ENCODE measurements at places on chromosomes 12 and 14.

GRCh38 chr12:83767723-83768122 lies 1081.0 kb downstream of the TMTC2 start:
- H3K36me3 ChIP-seq, result no peaks in the 10 kb centered on the region
- H3K27me3 ChIP-seq, result no peaks in the 10 kb centered on the region
- DNase-seq, result no peak
- no peaks in the 10 kb centered on the region for H3K4me1 ChIP-seq

DNA sequence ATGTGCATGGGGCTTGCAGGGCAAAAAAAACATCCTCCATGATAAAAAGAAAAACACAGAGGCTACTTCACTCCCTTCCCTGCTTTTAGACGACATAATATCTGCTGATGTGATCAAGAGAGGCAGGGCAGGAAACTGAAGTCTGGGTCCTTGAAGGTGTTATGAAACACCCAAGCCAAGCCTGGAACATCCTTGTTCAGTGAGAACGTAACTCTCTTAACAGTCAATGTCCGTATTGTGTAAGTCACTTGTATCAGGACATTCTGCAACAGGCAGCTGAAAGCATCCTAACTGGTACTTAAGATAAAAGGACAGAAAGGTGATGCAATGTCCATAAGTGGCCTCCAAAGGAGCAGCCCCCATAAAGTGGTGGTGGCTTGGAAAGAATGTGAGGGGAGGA lies 20.0 kb downstream of the KCNK10 start:
- no peak overlapping the region for H3K4me3 ChIP-seq
- H3K36me3 ChIP-seq, result no peaks in the 10 kb centered on the region
- no peaks in the 10 kb centered on the region for H3K27me3 ChIP-seq
- H3K27ac ChIP-seq, result no peak overlapping the region
- no peak for DNase-seq

- H3K4me3 ChIP-seq, result no peak overlapping the region
- DNase-seq, result no peak
- no peaks in the 10 kb centered on the region for H3K4me1 ChIP-seq
- H3K36me3 ChIP-seq, result no peaks in the 10 kb centered on the region
- H3K27me3 ChIP-seq, result no peaks in the 10 kb centered on the region
Measured at GRCh38 chr14:93733631-93734030, 54.7 kb downstream of the PRIMA1 start.

GRCh38 chr12:45688183-45688582 lies 41.3 kb upstream of the ARID2 start:
- DNase-seq, result no peak
- peaks cover 6% of the 10 kb centered on the region for H3K4me1 ChIP-seq
- no peak overlapping the region for H3K4me3 ChIP-seq
- H3K36me3 ChIP-seq, result no peaks in the 10 kb centered on the region
- no peak overlapping the region for H3K27ac ChIP-seq

DNA sequence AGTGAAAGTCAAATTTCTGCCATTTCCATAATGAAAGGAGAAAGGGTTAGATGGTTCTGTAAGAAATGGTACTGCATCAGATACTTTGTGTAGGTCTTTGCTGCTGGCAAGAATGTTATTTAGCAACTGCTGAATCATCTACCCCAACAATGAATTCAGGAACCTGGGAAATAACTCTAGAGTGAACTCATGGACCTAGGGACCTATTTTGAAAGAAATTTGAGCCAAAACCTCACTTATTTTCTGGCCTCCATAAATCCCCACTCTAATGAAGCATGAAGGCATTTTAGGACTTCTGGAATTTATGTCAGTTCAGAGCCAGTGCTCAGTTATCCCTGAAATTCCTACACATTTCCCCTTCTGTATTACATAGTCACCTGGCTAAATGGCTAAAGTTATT lies 50.9 kb upstream of the CPNE8 start:
- DNase-seq, result no peak
- H3K27ac ChIP-seq, result no peak overlapping the region
- H3K27me3 ChIP-seq, result no peaks in the 10 kb centered on the region

DNA sequence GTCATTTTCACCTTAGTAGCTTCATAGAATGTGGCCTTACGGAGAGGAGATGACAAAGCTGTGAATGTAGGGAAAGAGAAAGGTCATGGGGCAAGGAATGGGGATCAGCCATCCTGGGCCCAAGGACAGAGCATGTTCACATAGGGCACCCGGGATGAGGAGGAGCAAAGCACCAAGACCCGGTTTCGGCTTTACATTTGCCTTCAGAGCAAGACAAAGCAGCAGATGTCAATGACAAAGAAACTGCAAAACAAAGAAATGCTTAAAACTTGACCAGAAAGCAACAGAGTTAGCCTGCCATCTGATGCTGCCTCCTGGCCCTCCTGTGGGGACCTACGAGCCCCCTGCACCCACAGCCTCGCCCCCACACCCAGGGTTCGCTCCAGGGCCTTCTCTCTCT lies 249.2 kb downstream of the SLC41A2 start:
- peaks cover 10% of the 10 kb centered on the region for H3K4me1 ChIP-seq
- no peak overlapping the region for H3K4me3 ChIP-seq
- no peaks in the 10 kb centered on the region for H3K27me3 ChIP-seq
- H3K27ac ChIP-seq, result no peak overlapping the region
